Naive thymus-derived CD4-positive, alpha-beta T cell (primary cell): ENCODE measurements at places on chromosomes 2 and 18. TPM values are rescaled to one million over a fixed set of nuclear protein-coding genes. Genes with fewer than 3 reads are reported as not detected.

Gene ITGA4
- total RNA-seq = 172 TPM

- DNase-seq = no peak
Measured at GRCh38 chr2:121450301-121450700, 80.4 kb upstream of the RNU4ATAC start.

- DNase-seq = no peak
Measured at GRCh38 chr2:147851244-147851930, 6.6 kb downstream of the ACVR2A start.

DNA sequence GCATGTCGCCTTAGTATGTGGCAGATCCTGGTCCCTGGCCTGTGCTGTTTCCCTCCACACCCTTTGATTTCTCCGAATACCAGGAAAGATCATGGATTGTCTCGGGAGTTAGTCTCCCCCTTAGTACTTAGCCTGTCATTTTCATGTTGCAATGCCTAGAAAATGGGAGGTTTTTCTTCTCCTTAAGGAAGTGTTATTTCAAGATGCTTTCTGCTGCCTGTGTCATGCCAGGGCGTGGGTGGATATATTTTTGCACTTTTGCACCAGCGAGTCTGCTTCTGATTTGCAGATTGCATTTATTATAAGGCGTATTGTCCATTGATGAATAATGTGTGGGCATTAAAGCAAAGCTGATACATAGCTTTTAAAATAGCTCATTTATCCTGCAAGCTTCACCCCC is 223.5 kb downstream of the NEDD4L start:
- no peak for DNase-seq

DNA sequence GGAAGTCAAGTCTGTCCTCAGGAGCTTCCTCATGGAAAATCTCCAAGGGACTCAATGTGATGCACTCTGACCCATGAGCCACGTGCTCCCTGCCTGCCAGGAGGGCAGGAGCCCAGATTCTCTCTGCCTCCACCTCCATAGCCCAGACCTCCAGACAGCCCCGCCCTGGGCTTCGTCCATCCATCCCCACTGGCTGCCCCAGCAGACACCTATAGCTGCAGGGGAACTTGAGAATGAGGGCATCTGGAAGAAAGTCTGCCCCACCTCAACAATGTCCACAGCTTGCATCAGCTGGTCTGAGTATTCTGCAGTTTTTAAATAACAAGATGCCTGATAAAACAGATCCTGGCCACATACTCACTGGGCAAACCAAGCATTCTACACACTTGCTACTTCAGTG is 418.8 kb upstream of the SMIM21 start:
- DNase-seq = no peak

DNA sequence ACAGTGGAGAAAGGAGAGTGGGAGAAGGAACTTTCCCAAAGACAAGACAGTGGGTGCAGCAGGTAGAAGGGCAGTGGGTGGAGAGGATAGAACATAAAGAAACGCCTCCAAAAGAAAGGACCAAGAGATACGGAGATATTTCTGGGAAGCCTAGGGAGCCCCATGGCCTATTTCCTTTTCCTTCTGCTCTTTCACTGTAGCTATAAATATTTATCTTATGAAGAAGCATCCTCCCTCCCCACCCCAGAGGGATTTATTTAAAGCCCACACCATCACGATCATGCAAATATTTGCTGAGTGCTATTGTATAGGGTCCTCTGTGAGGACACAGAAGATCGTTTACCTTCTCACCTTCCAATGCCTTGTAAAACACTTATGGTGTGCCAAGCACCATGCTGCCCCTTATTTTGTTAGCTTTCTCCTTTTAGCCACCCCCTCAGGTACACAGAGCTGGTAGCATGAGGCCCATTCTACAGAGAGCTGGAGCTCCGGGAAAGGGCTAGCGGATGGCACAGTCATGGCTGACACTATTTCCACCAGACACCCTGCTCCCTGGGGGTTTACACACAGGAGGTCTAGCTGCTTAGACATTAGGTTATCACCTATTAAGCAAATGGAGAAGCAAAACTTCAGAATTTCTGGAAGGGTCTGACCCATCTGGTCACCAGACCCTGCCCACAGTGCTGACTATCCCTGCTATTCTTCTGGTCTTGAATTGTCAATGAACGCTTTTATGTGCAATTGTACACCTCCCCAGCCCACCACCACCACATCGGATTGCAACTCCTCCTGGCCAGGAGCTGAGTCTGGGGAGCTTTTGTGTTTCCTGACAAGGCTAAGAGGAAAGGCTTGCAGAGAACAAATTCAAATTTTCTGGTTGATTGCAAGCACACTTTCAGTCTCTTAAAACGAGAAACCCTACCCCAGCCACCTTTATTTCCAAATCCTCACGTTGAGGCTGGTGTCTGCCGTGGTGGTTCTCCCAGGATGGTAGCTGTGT is 91.8 kb upstream of the KLF7 start:
- DNase-seq = no peak

GRCh38 chr2:98713332-98714015 is 17.5 kb downstream of the MGAT4A start:
- no peak for DNase-seq

DNA sequence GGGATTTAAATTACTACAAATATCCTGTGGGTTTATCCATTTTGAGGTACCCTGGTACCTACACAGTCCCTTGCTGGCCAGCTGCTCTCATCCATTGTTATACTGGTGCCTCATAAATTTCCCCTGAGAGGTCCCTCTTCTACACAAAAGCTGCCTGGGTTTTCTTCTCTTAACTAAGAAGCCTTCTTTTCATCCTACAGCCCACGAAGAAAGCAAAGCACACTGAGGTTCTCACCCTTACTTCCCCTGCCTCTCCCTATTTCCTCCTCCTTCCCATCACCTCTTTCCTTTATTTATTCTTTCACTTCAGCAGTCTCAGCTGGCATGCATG is 154.9 kb downstream of the CSRNP3 start:
- DNase-seq = no peak

DNA sequence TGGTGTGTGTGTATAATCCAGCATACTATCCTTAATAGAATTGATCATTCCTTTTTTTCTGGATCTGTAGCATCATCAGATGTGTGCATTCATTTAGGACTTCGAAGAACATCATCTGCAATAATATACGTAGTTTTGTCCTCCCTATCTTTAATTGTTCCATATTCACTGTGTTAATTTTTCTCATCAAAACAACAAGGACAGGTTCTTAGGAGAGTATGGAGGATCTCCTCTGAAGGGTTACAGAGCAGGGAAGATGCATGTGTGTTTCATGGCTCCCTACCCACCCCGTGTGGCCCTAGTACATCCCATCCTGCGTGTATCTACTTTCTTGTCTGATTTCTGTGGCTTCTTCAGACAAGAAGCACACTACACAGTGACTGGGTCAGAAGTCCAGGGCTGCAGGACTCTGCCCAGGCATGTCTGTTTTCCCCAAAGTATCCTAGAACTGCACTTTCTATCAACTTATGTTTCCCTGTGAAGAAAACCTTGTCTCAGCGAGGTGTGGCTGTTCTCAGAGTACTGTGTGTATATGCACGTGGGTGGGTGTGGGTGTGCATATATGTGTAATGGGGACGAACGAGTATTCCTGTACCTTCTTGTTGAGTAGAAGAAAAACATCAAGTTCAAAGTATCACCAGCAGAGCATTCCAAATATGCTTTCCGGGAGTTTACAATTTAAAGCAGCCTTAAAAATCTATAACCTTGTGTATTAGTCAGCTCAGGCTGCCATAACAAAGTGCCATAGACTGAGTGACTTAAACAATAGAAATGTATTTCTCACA is 220.4 kb upstream of the FOSL2 start:
- DNase-seq = no peak

GRCh38 chr2:155442755-155443372 is 744.4 kb downstream of the KCNJ3 start:
- no peak for DNase-seq

Gene BOLL
- not detected for total RNA-seq

DNA sequence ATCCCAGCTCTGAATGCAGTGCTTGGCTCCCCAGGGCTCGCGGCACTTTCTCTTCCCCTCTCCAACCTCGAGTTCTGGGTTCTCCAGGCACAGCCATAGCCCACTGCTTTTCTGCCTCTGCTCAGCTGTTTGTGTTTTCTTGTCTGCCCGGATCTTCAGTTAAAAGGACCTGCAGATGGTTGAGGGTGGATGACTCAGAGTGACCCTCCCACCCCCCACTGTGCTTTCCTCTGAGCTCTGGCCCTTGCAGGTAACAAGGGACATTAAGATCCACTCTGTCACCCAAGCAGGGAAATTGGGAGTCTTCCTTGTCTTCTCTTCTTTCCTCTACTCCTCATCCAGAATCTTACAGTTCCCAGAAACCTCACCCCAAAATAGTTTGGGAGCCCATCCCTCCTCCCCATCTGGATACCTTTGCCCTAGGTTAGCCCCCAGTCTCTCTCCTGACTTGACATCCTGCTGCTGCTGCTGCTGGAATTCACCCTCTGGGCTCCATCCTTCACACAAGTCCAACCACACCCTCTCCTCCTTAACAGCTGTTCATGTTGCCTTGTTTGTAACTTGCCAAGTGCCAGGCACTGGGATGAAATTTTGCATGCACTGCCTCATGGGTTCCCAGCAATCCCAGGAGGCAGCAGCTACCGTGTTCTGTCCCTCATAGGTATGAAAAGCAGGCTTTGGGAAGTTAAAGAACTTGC is 157.9 kb upstream of the TTC39C start:
- DNase-seq = no peak

- DNase-seq = no peak
Measured at GRCh38 chr2:86337244-86337835, at the start of gene REEP1. Gene REEP1 (minus strand): TSS chr2:86337626. CDS start chr2:86337510, 116 bp downstream.

- DNase-seq = no peak
Measured at GRCh38 chr2:215611609-215612386, 175.9 kb upstream of the FN1 start.

Gene GCG
- total RNA-seq = not detected

Gene HOXD10
- total RNA-seq = not detected

Gene MYO5B
- total RNA-seq = not detected

DNA sequence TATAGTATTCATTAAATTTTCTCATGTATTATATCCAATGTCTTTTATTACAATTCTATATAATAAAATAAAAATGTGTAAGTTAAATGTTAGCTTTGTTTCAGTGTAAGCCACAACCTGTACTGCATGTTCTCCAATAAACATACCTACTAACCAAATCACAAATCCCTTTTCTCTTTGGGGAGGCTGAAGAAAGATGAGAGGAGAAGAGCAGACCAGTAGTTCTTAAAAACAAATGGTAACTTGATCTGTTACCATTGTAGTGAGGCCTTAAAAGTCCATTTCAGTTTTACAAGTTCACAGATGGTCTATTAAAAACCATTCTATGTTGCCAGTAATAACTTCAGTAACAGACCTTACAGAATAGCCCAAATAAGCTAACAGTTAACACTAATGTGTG is 100.5 kb downstream of the SOS1 start:
- DNase-seq = no peak

Gene REG1B
- not detected for total RNA-seq

Gene RNU2-63P
- 16.6 TPM for total RNA-seq

Gene MC2R
- not detected in 2 replicates for total RNA-seq

GRCh38 chr18:75358928-75359327 is 68.6 kb downstream of the SMIM21 start:
- no peak for DNase-seq

- DNase-seq = no peak
Measured at GRCh38 chr2:205411558-205411957, 270.7 kb upstream of the NRP2 start.

Gene DYSF
- total RNA-seq = 0.32 TPM
